CD4-positive, alpha-beta T cell treated with Interleukin-21 for 1 hour (primary cell): ENCODE measurements at places on chromosomes 6 and 20.

GRCh38 chr6:4743062-4743461 is 33.1 kb upstream of the CDYL start:
- DNase-seq, result no peak

GRCh38 chr6:54578261-54578660 is 268.3 kb upstream of the FAM83B start:
- no peak for DNase-seq

- no peak for DNase-seq
Observed at GRCh38 chr6:68038815-68039408, 596.2 kb upstream of the ADGRB3 start.

DNA sequence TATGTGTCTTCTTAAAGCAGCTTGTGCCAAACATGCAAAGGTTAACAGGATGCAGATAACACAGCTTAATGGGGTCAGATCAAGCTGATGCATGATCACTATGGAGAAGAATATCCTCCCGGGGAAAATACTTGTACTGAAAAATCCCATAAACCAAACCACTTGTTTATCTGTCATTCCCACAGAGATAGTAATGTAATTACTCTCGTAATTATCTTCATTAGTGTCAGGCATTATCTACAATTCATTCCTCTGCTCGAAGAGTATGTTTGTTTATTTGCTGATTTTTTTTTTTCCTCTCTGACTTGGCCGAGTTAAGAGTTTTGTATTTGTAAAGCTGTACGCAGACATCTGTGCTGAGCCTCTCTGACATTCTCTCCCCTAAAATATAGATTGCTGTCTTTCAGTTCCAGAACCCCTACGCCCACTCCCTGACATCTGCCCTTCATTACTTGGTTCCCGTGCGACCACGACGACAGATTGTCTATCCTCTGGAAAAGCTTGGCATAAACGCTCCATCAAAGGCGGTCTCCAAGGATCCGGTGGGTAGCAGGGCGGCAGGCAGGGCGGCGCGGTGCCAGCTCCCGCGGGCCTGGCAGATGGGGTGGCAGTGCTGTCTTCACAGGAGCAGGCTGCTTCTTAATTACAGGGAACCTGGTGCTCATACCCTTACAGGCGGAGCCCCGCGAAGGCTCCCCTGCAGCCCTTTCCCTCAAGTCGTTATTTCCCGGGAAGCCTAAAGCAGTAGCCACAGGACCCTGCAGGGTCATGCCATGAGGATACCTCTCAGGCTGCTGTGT is 147.2 kb downstream of the CFAP61 start:
- no peak for DNase-seq

GRCh38 chr20:24768201-24768636 is 180.8 kb upstream of the CST7 start:
- DNase-seq, result no peak

- DNase-seq, result no peak
Observed at GRCh38 chr6:118135371-118135770, 228.3 kb downstream of the SLC35F1 start.

DNA sequence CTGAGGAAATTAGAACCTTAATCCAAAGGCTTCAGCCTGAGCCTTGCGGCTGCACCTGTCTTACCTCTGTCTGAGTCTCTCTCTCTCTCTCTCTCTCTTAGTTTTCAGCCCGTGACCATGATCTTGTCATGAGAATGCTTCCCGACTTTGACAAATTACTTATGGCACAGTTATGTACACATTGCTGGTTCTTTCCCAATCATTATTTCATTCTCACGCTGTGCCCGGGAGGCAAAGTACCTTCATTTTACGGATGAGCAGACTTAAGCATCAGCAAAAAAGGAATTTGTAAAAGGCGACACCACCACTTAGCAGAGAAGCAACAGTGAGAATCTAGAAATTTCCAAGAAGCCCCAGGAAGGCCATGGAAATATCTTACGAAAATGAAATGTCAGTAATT is 54.6 kb downstream of the GMPR start:
- no peak for DNase-seq

GRCh38 chr6:118705544-118706491 is 54.4 kb upstream of the CEP85L start:
- DNase-seq, result peak; percentile 40

GRCh38 chr6:84059082-84059481 is 25.5 kb downstream of the MRAP2 start:
- DNase-seq, result no peak

GRCh38 chr6:25769983-25770382 is 15.4 kb downstream of the SLC17A4 start:
- DNase-seq, result no peak

DNA sequence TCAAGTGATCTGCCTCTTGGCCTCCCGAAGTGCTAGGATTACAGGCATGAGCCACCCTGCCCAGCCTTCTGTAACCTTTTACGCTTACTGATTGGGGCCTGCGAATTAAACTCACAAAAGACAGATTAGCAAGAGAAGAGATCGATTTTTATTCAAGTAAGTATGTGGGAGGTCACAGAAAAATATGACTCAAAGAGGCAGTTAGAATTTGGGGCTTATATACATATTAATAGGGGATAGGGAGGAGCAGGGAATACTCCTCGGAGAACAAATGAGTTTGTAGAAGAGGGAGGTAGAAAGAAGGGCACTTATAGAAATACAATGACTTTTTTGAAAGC is 78.9 kb downstream of the CD24 start:
- no peak for DNase-seq

- no peak for DNase-seq
Observed at GRCh38 chr6:96624957-96625356, 62.0 kb downstream of the FHL5 start.

DNA sequence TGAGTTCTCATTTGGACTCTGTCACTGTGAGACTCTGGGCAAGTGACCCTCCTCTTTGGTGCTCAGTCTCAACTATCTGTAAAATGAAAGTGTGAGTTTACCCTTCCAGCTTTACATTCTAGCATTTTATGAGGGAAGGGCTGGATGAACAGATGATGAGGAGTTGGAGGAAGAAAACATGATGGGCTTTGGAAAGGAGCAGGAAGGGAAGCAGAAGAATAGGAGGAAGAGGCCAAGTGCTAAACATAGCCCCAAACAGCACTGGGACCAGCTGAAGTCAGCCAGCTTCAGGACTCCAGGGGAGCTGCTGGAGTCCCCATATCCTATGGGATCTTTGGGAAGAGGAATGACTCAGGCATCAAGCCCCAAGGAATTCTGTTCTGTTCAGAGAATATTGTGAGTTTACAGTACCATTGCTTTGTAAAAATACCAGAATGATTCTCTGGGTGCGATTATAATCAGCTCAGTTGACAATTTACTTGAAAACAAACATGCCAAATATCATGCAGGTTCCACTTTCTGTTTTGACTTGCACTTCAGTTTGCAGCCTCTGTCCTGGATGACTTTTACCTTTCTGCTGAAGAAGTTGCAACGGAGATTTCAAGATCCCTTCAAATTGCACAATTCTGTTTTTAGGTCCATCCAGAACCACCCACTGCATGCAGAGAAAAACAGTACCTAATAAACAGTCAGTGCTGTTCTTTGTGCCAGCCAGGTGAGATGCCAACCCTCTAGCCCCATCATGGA is 3.2 kb downstream of the CD40 start:
- DNase-seq, result no peak

DNA sequence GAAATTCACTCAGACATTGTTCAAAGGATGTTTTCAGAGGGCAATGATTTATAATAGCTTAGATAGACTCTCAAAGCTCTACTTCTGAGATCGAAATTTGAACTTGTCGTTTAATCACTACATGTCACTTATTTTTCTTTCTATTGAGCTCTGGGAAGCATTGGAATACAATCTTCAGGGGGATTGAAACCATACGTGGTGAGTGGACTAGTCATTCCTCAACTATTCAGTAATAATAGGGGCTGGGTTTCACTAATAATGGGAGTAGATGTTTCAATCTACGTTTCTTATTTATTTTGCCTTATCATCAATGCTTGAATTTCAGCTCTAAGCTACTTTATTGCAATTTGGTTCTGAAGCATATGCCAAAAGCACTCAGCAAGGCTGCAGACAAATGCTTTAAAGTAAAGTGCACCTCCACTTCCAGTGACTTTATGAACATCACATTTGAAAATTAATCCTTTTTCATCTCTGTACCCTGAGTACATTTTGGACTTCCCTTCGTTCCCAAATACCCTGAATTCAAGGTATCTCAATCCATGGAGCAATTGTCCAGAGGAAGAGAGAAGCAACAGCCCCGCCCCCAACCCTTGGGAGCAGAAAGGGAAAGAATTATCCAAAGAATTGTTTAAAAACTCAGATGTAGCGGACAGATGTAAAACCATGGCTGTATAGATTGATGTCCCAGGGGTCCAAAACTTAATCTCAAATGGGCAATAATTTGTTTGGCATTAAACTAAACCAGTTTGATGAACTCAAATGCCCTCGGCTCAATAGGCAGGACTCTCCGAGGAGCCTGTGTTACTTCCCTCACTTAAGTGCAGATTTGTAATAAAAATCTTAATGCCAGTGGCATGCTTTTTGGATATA is 68.1 kb downstream of the HFE start:
- DNase-seq, result no peak

GRCh38 chr6:110687326-110687725 is 127.9 kb downstream of the CDK19 start:
- peak; percentile 20 for DNase-seq

GRCh38 chr20:44402391-44403193 is 47.1 kb downstream of the HNF4A start:
- no peak for DNase-seq

DNA sequence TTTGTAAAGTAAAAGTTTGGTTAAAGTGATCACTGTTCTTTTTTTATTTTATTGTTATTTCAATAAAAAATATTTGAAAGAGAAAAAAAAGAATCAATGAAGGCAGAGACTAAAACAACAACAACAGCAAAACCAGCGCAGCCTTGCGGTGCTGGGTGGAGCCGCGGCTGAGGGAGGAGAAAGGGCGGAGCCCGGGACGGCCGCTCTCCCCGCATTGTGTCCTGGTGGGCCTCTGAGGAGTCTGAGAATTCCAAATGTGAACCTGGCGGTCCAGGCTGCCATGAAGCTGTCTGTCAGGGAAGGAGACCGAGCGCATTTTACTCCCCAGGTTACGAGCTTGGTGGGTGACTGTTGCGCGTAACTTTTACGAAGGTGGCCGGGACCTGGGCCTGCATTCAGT is 43.2 kb downstream of the TMEM242 start:
- no peak for DNase-seq

DNA sequence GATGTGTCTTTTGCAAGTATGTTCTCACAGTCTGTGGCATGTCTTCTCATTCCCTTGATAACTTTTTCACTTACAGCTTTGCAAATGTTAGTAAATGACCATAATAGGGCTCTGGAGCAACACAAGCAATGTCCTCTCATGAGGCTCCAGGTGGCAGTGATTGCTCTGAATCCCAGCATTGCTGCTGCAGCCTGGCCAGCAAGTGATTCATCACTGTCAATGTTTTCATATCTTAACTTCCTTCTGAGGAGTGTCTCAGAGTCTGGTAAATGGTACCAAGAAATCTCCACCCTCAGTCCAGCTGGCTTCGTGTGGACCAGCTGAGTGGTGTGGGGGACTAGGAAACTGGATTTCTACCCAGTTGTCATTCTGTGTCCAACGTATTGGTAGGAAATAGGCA is 139.6 kb downstream of the MYLK4 start:
- DNase-seq, result no peak

GRCh38 chr20:44001667-44002596 is 87.3 kb downstream of the TOX2 start:
- no peak for DNase-seq

- no peak for DNase-seq
Observed at GRCh38 chr20:840858-841567, 7.5 kb downstream of the FAM110A start.

DNA sequence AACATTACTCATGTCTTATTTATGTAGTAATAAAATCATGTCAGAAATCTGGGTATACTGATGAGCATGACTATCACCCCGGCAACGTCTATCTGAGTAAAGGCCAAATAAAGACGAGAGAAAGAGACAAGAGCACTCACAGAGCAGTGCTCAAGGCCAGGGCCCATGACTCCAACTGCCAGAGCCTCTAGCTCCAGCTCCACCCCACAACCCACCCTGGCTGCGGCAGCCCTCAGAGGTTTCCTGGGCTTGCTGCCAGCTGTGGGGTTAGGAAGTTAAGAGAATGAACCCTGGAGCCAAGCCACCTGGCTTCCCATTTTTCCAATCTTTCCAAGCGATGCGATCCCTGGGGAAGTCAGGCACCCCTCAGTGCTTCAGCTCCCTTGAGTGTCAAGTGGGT is 92.0 kb upstream of the PAX1 start:
- DNase-seq, result no peak
